ENCODE measurements at places on chromosomes 2 and 18. TPM values are rescaled to one million over a fixed set of nuclear protein-coding genes. Genes with fewer than 3 reads are reported as not detected.

NCKAP5 gene
- total RNA-seq = 1.4 TPM

MBD2 gene
- 18.0 TPM for total RNA-seq

TXNDC9 gene
- 55.9 TPM for total RNA-seq

GALR1 gene
- not detected for total RNA-seq

REG3G gene
- total RNA-seq = not detected

AFF3 gene
- 0.19 TPM for total RNA-seq

SERTAD2 gene
- total RNA-seq = 3.4 TPM

APLF gene
- total RNA-seq = 8.1 TPM

SCG2 gene
- 0.38 TPM for total RNA-seq

MC4R gene
- not detected for total RNA-seq

ASB3 gene
- 30.3 TPM for total RNA-seq

ZNF804A gene
- total RNA-seq = 0.16 TPM

TMEFF2 gene
- total RNA-seq = under 0.01 TPM

DLX1 gene
- not detected for total RNA-seq

POMC gene
- total RNA-seq = 0.76 TPM

TRABD2A gene
- 0.38 TPM for total RNA-seq

DIPK1C gene
- total RNA-seq = not detected

CGREF1 gene
- total RNA-seq = 2.3 TPM

MEP1B gene
- 0.25 TPM for total RNA-seq

CD226 gene
- total RNA-seq = 0.32 TPM

AKAIN1 gene
- not detected for total RNA-seq

IL1F10 gene
- not detected for total RNA-seq

APCDD1 gene
- not detected for total RNA-seq

AMER3 gene
- total RNA-seq = not detected

MBD1 gene
- total RNA-seq = 41.1 TPM

TCF23 gene
- total RNA-seq = not detected

MARCO gene
- total RNA-seq = not detected

INHBB gene
- 0.19 TPM for total RNA-seq

THOC1 gene
- total RNA-seq = 16.2 TPM

KLHL14 gene
- 0.16 TPM for total RNA-seq

MROH2A gene
- total RNA-seq = not detected

C2orf15 gene
- total RNA-seq = under 0.01 TPM

ADD2 gene
- total RNA-seq = 4.7 TPM

REEP1 gene
- 6.8 TPM for total RNA-seq

RBKS gene
- total RNA-seq = 1.2 TPM

All from bladder microvascular endothelial cell (primary cell).